ENCODE measurements at places on chromosomes 6 and 20.

DNA sequence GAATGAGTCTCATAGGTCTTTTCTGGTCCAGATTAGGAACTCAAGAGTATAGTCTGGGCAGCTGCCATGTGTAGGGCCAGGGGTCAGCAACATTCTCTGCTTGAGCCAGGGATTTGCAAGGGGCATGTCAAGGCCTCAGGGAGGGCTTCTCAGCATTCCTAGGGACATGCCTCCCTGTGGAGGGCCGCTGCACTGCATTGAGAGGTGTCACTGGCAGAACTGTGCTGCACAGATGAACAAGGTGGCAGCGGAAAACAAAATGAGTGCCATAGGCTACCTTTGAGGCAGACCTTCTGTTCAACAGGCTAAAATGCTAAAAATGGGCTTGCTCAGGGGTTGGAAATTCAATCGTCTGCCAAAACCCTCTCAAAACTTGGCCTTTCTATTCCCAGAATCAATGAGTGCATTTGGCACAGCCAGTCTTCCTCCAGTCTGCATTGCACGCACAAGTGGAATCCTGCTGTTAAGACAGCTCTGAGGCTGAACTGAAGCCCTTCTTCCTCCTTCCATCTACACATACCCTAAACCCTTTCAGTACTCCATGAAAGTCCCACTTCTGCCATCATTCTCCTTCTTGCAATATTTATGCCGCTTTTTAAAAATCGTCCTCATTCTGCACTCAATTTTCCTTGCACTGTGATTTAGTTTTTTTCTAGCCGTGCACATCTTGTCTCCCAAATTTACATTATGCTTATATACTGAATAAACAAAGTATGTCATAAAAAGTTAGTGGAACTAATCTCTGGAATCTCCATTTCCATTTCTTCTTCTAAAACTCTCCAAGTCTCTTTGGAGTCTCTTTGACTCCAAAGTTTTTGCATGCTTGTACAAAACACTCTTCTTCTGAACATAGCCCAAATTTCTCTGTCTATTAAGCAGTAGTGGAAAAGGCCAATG lies 51.7 kb downstream of the SLC26A8 start:
- no peak for DNase-seq

GRCh38 chr6:26105109-26105730 lies 18.0 kb downstream of the HFE start:
- DNase-seq = peak; percentile 52

DNA sequence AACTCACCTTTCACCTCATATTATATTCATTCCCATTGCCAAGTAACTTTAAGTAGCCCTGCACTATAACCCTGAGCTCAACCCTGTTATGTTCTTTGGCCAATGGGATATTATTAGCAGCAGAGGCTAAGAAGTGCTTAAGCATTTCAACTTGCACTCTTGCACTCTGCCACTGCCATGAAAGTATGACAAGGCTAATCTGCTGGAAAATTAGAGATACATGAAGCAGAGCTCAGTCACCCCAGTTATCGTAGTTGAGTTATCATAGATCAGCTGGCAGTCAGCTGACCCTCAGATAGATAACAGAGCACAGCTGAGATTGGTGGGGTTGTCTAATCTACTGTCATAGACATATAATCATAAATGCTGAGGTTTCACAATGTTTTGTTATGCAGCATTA lies 209.4 kb upstream of the RUNX2 start:
- no peak for DNase-seq

- no peak for DNase-seq
These were observed 112.1 kb downstream of the CDC5L start for GRCh38 chr6:44499609-44500008.

Data from M059J (cell line).